Stimulated activated CD4-positive, alpha-beta T cell treated with anti-CD3 and anti-CD28 coated beads, TNF-alpha, amount 100 ng/mL, for 1 hour (primary cell): ENCODE measurements at places on chromosomes 7 and 10.

DNA sequence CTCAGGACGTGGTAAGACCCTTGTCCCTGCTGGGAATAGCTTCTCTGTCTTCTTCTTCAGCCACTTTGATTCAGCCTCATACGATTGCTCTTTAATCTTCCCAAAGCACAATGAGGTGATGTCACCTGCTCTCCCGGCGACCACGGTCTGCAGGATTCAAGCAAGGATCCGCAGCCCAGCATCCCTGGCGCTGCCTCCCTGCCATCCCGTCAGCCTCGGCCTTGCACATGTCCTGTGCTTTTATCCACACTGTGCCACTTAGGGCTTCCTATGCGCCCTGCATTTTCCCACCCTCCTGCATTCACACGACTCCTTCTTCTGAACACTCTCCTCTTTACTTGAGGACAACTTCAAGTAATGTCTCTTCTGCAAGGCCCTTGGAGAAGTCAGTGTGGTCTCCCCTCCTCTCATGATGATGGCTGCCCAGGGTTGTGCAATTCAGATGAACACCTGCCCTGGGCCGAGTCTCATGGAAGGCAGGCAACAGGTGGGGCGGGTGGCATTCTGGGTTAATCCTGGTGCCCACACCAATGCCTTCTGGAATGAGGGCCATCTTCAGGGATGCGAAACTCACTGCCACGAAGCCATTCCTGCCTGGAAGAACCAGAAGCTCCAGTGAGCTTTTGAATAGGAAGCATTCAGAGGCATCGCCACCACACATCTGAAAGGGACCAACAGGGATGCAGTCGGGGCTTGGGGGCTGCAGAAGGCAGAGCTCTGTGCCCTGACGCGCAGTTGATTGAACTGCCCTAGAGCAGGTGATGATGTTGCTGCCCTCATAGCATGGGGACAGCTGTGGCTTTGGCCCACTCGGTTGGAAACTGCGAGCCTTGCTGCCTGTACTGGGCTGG is 287.5 kb downstream of the GLRX3 start:
- DNase-seq: no peak

DNA sequence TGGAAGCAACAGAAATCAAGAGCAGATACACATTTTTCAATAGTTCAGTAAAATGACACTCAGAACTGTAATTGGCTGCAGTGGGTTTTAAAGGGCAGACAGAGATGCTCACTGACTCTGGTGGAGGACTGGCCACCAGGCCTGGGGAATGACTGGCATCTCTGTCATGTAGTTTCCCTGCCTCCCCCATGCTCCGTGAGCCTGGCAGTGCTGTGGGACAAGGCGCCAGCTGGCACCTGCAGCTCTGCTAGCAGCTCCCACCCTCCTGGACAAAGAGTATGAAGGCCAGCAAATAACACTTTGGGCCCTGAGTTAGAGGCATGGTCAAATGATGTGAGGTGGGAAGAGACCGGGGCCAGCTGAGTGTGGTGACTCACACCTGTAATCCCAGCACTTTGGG is 15.0 kb downstream of the TSPAN33 start:
- DNase-seq: no peak

DNA sequence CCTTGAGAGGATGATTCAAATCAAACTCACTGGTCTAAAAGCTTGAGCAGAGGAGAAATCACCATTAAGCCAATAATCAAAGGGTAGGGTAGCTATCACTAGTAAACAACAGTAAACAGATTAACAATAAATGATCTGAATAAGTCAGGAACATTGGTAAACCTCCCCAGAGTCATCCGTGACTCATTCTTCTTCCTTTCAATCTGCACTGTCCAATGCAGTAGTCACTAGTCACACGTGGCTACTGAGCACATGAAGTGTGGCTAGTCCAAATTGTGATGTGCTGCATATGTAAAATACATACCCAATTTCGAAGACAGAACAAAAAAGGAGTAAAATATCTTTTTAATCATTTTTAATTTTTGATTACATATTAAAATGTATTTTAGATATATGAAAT is 64.0 kb downstream of the ERCC6 start:
- no peak for DNase-seq

DNA sequence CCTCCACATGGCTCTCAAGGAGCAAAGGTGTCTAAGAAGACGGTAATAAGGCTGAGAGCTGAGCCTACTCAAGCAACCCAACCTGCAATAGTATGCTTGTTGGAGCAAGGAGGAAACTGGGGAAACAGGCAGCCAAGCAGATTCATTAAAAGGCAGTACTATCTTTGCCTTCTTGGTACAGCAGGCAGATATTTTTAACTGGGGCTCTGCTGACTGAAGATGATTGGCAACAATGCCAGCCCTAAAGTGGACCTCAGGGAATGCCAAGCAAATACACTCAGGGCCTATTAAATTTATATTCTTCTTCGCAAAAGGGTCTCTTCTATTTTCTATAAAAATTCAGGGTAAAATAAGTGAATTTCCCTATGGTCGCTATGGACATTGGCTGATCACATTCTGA is 109.4 kb upstream of the PCGF5 start:
- DNase-seq: no peak

- no peak for DNase-seq
Measured at GRCh38 chr10:113960617-113961181, 83.0 kb upstream of the ADRB1 start.
